NCI-H1105 (cell line): ENCODE measurements at places on chromosomes 12 and 14.

DNA sequence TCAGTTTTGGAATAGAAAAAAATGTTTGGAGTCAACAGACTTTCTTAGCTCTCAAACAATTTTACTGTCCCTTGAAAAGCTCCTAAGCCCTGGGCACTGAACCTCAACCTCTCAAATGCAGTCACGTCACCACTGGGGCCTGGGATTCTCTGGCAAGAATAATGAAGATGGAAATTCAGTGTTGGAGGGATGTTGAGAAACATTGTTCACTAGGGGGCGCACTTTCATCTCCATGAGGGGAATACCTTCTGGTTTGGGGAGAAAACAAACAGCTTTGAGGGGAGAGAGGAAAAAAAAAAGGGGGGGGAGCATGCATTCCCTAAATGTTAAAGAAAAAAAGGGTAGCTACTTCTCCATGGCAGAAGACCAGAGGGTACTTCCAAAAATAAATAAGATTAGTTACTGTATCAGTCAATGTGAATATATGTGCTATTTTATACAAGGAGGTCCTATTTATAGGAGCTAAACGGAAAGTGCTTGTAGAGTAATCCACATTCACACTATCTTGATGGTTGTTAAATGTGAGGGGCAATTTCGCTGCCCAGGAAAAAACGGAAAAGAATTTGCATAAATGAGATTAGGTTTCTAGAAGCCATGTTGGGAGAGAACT is 5.8 kb upstream of the TBPL2 start:
- DNase-seq: peak; percentile 82

DNA sequence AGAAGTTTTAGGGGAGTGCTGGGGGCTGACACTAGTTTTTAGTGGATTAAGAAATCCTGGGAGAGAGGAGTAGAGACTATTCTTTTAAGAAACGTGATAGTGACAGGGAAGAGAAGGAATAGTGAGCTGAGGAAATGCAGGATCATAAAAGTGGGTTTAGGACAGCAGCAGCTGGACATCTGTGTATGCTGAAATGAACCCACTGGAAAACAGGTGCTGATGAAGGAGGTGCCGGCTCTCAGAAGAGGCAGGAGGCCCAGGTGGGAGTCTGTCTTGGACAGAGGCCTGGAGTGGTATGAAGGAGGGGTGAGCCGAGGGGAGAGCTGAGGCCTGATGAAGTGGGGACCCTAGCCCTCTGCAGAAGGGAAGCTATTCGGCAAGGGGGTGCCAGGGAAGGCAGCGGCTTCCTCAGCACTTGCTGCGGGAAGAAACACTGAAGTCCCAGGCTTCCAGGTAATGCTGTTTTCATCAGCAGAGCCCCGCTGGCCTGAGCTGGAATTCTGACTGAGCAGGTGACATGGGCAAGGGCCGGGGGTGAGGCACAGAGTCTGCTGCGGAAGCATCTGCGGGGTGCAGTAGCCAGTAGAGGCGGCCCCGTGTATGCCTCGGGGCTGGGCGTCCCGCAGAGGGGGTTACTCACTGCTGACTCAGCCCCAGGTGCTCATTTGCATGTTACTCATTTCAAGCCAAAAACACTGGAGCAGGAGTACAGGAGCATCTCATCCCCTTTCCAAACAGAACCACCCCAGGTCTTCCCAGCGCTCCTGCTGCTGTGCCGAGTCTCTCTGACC is 89.7 kb downstream of the TMCC3 start:
- DNase-seq: no peak

- DNase-seq: no peak
These were observed 4.3 kb upstream of the RAD52 start for GRCh38 chr12:953776-954175.

DNA sequence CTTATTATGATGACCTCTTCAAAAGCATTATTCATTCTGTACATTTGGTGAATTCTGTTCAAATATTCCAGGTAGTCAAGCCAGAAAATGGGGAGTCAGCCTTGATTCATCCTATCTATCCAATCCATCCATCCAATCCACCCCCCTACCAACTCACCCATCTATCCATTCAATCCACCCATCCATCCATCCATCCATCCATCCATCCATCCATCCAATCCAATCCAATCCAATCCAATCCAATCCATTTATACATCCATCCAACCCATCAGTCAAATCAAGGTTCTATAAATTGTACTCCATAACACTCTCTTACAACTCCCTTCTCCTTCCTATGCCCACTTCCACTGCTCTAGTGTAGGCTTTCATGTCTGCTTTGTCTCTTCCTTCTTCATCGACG is 35.8 kb upstream of the GRIP1 start:
- DNase-seq: no peak

DNA sequence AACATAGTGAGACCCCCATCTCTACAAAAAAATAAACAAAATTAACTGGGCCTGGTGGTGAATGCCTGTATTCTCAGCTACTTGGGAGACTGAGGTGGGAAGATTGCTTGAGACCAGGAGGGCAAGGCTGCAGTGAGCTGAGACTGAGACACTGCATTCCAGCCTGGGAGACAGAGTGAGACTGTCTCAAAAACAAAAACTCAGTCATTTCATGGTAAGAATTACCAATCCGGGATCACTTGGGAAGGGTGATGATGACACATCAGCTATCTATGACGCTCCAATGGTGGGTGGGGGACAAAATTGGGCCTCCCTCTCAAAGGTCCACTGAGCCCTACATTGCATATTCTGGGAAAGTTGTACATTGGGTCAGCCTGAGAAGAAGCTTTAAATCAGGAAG is 47.7 kb downstream of the SERPINA3 start:
- DNase-seq: no peak
